ENCODE measurements at places on chromosomes 11 and 22.
A peak's percentile ranks its signal among the peaks of the same experiment; 100 is the strongest.

DNA sequence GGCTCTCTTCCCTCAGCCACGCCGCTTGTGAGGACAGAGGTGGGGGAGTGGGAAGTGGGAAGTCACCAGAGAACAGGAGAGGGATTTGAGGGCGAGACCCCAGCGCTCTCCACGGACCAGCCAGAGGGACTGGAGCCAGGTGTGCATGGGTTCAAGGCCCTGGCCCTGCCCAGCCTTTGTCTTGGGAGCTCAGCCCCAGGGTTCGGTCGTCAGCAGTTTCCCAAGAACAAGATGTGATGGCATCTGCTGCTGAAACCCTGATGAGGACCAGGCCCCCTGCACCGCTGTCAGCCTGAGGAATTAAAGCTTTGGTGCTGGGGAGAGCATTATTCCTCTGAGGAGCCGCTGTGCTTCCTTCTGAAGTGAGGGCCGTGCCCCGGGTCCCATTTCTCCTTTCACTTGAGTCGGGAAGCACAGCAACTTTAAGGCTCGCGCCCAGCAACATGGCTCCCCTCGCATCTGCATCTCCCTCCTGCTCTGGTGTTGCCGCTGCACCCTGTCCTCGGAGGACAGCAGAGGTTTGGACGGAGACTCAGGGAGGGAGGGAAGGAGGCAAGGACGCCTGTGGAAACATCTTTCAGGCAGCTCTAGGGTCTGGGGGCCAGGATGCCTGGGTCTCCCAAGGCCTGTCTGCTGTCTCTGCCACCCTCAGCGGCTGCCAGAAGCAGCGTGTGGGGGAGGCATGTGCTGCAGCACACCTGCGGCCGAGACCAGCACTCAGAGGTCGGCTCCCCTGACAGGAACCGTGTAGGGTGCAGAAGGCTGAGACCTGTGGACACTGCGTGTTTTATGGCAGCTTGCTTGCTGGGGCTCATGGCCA is 3.8 kb downstream of the IFITM5 start:
- no peak for DNase-seq

DNA sequence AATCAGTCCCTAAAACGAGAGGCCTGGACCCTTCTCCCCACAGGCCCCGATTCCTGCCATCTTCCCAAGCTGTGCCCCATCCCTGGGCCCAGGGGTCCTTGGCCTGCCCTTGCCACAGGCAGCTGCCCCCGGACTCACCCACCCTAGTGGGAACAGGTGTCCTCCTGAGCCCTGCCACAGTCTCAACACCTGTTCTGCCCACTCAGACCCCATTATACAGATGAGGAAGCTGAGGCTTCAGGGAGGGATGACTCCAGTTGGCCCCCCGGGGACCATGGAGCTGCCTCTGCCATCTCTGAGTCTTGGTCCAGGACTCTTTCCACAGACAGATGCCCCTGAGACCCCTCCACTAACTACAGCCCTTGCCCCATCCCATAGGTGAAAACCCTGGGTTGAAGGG is 15.9 kb downstream of the MYBPC3 start:
- no peak for DNase-seq

- no peak for DNase-seq
Observed at GRCh38 chr22:48714231-48714630, 1113.4 kb downstream of the BRD1 start.

DNA sequence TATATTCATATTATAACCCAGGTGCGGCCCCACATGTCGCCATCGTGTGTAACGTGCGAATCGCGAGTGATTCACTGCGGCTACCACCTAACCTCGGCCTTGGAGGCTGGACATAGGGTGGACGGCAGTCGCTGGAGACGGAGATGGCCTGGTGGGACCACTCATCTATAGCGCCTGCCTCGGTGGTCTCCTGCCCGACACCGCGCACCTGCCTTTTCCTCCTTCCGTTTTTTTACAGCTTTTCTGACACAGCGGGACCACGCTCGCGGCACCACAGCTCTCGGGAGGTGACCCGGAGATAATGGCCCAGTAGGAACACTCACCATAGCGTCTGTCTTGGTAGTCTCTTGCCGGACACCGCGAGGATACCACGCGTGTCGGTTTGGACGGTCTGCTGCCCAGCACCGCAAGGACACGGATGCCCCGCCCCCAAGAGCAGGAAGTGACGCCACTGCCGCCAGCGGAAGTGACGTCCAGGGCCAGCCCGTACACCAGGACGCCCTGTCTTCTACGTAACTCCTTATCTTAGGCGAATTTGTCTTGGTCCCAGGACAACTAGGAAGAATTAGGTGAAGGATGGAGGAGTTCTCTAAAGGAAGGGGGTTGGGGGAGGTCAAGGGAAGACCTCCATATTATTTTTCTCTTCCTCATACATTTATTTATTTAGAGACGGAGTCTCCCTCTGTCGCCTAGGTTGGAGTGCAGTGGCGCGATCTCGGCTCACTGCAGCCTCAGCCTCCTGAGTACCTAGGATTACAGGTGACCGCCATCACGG is 6.4 kb downstream of the SNU13 start:
- DNase-seq: peak; percentile 86

DNA sequence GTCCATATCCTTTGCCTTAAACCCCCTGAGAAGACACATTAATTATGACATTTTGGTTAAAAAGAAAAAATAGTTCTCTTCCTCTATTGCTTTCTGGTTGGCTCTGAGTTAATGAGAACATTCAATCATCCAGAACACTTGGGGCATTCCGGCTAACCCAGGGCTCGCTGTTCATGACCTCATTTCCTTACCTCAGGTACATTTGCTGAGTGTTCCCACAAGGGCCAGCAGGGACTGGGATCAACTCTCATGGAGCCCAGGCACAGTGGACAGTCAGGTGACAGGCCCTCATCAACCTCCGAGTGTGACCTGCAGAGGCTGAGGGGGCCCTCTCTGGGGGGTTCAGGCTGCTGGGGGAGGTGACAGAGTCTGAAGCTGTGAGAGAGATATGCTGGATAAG is 98.9 kb downstream of the MYO18B start:
- DNase-seq: peak; percentile 65

- DNase-seq: no peak
Observed at GRCh38 chr11:19253153-19253745, 12.5 kb upstream of the E2F8 start.

DNA sequence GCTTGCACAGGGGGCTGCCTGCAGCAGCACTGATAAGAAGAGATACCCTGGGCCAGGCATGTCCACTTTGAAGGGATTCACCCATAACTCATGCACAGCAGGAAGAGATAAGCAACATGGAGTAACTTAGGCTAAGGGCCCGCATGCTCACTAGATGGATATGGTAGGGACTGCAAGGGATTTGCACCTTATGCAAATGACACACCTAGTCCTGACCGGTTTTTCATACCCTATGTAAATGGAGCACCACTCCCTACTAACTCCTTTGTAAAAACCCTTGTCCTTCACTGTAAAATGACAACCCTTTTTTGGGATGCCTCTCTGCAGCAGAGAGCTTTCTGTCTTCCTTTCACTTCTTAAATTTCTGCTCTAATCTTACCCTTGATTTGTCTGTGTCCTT is 658.9 kb upstream of the CCDC179 start:
- DNase-seq: no peak

GRCh38 chr22:24431309-24432034 is 4.1 kb downstream of the ADORA2A start:
- no peak for DNase-seq

DNA sequence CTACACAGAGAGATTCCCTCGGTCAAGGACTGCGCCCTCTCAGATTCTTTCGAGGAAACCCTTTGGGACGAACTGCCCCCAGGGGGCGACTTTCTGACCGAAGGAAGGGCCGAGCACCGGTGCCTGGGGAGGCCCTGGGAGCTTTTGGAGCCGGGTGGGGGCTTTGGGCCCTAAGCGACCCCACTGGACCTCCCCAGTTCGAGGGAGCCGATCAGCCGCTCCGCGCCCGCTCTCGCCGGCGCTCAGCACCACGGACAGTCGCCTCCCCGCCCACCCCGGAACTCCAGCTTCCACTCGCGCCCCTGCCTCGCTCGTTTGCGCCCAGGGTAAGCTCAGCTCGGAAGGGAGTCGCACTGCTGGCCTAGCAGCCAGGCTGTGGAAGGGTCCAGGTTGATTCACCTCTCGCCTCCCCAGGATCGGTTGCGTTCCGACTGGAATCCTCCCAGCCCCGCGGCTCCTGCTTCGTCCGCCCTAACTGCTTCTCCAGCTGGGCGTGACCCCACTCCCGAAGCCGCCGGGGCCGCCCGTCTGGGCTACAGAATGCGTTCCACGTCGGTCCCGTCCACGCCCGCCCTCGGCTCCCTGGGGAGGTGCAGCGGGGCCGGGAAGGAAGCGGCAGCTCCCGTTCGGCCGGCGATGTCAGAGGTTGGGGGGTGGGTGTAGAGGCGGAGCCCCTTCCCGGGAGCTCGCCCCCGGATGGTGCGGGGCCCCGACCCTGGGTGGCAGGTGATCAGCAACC is 428 bp downstream of the SCN3B start:
- DNase-seq: peak; percentile 46

DNA sequence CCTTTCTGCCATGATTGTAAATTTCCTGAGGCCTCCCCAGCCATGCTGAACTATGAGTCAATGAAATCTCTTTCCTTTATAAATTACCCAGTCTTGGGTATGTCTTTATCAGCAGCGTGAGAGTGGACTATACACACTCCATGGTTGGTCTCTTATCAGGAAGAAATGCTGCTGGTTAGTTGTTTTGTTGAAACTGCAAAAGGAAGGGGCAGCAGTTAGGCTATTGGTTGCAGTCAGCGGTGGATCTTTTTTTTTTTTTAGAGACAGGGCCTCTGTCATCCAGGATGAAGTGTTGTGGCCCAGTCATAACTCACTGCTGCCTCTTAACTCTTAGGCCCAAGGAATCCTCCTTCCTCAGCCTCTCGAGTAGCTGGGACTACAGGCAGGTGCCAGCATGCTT is 51.7 kb downstream of the HSD17B12 start:
- DNase-seq: no peak

DNA sequence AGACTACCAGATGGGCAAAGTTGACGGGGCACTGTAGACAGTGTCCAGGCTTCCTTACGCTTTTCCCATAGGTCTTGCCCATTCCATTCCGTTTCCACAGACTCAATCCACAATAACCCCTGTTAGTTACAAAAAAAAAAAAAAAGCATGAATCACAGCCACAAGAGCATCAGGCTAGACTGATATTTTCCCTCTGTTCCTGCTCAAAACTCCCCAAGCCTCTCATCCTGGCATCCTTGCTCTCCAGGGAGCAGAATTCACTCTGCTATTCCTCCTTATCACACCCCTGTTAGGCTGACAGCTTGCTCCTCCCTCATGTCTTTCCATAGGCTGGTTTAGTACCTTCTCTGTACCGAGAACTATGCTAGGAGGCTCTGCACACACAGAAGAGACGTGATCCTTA is 42.2 kb downstream of the TMEM123 start:
- DNase-seq: no peak
